T-helper 17 cell (primary cell): ENCODE measurements at places on chromosomes 5 and 9. TPM values are rescaled to one million over a fixed set of nuclear protein-coding genes. Genes with fewer than 3 reads are reported as not detected.

DNA sequence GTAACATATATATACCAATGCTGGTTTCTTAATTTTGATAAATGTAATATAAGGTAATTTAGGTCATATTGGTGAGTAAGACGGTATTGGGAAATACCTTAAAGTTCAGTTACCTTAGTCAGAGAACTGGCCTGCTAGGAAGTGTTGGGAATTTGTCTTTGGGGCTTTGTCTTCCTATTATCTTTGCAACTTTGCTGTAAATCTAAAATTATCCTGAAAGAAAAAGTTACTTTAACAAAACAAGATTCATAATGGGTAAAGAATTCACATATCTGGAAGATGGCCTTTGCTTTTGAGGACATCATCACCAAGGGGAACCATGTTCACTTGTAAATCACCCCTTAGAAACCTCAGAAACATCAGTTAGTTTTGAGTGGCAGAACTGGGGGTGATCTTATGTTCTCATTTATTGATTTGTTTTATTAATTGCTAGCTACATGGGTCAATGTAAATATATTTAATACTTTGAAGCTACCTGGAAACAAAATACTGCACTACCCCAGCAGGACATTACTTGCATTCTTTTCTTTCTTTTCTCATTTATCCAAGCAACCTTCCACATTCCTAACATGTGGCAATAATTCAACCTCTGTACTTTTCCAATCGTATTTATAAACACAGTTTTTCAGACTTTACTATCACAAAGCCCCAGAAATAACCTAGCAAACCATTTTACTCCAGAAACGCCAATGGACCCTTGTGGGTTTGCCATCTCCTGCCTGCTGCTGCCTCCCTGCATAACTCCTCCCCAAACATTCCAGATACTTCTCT, 41.4 kb downstream of the GLIS3 start:
- DNase-seq: no peak

DNA sequence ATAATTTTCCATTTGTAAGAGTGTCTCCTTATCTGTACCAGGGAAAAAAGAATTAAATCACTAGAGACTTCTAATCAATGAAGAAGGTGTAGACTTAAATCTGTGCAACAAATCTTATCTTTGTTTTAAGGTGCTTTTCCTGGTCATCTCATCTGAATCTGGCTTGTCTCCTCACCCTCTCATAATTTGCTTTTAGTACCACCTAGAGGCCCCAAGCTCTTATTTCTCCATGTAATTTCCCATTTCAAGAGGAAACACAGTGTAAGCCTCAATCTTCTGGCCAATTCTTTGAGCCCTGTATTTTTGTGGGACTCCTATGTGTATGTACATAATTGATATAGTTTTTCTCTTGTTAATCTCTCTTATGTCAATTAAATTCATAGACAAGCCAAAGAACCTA, 1975.3 kb upstream of the CDH6 start:
- no peak for DNase-seq

- DNase-seq: no peak
Observed at GRCh38 chr9:126203313-126203712, 123.3 kb upstream of the MVB12B start.

DNA sequence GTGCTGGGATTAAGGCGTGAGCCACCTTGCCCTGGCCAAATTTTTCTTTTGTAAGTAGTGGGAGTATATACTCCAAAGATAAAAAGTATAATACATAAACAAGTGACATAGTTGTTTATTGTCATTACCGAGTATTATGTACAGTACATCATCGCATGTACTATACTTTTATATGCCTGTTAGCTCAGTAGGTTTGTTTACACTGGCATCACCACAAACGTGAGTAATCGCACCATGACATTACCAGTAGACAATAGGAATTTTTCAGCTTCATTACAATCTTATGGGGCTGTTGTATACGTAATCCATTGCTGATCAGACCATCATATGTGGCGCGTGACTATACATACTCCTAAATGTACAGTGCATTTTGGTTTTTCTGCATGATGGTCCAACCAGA, 9.8 kb downstream of the SECISBP2 start:
- no peak for DNase-seq

Gene ANKDD1B
- 0.42 TPM for total RNA-seq

Gene SPOCK1
- not detected for total RNA-seq

Gene FOXD4L6
- not detected for total RNA-seq
